ENCODE measurements at places on chromosomes 11 and 22.

- DNase-seq = no peak
Observed at GRCh38 chr11:17703951-17704350, 15.4 kb upstream of the MYOD1 start.

GRCh38 chr11:93845181-93846092 lies 5.0 kb downstream of the VSTM5 start:
- DNase-seq = no peak

DNA sequence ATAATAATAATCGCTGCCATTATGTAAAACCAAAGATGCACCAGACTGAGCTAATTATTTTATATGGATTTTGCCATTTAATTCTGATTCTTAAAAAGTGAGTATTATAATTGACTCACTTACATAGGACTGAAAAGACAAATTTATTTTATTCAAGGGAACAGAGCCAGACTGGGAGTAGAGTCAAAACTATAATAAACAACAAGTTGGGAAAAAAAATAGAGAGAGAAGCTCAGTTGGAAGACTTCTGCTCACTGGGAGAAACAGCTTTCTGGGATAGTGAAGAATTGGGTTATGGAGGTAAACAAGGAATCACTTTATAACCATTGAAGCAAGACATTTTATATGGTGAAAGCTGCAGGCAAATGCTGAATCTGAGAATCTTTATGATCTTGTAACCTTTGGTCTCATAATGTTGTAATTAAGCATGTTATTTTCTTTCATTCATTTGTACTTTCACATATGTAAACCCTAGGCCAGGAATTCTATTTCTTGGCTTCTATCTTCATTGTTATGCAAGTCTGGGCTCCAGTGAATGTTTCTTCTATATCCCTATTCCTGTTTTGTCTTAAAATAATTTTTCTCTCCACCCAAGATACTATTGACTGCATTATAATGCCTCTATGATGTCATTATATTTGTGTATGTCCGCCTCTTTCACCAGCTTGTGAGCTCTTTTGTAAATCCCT lies 725.3 kb upstream of the CCDC179 start:
- no peak for DNase-seq

GRCh38 chr11:84247926-84248325 lies 961.8 kb upstream of the CCDC90B start:
- DNase-seq = no peak

DNA sequence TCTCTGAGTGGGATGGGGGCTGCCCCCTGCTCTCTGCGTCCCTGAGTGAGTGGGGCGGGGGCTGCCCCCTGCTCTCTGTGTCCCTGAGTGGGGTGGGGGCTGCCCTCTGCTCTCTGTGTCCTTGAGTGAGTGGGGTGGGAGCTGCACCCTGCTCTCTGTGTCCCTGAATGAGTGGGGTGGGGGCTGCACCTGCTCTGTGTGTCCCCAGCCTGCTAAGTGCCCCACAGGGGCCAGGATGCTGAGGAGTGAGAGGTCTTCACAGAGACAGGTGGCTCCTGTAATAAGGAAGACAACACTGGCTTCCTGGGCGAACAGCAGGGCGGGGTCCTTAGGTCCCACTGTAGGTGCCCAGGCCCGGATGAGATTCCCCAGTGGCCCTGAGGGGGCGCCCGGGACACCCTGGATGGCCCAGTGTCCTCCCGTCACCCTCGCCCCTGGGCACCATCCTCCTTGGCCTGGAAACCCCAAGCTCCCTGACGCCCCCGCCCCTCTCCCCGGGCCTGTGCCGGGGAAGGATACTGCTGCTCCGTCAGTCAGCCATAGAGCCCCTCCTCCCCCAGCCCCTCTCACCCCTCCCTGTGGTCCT lies 3.8 kb upstream of the CCDC188 start:
- no peak for DNase-seq

DNA sequence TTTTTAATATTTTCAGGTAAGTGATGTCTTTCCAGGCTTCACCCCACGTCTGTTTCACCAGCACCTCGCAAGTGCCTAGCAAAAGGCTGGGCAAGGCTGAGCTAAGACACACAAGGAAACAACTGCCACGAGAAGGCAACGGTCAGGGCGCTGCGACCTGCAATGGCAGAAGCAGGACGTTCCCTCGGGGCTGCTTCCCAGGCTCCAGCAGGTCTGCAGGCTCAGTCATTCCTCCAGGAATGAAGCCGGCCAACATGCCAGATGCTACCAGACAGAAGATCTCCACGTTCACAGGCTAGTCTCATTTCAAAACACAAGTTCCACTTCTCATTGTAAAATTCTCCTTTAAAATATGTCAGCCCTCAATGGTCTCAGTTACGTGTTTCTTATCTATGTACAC lies 45.5 kb downstream of the CELSR1 start:
- DNase-seq = no peak
